ENCODE measurements at places on chromosomes 2 and 18.

DNA sequence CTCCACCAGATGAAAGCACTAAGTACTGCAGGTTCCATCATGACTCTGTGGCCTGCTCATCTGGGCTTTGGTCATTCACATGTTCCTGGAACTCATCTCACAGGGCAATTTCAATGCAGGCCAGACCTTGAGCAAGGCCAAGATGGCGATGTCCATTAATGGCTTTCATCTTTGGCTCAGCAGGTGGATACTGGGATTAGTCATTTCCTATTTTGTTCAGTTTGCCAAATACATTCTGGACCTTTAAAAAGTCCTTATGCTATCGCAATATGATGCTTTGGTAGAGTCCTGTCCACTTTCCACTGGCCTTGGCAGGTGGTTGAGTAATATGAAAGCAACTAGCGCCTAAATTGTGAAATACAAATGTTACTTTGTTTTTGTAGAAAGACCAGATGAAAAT is 170.1 kb upstream of the REV1 start:
- DNase-seq: no peak

DNA sequence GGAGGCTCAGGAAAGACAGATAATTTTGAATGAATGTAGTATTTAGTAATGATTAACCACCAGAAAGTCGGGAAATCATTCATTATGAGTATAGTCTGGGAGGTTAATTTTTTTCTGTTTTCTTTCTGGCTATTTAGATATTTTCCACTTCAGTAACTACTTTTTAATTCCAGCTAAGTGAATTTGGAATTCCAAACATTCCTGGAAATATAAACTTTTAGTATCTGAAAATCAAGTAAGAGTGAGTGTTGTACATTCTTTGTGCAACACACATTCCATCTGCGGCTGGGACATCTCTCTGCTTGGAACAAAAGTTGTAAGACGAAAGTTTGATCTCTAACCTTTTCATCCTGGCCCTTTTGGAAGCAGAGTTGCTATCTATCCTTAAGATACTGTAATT is 275.7 kb upstream of the SPRED2 start:
- DNase-seq: no peak

DNA sequence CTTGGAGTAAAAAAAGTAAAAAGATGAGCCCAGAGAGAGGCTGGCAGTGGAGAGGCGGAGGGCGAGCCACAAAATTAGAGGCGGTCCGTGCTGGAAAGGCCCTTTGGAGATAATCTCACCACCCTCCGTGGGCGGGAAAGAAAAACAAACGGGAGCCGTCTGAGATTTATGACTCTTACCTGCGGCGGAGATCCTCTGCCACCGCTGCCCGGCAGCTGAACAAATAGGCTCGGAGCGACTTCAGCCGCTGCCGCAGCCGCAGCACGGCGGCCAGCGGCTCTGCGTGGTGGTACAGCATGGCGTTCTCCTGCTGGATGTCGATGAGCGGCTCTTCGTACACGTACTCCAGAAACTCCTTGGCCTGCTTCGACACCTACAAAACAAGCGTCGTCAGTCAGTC is 94.6 kb downstream of the PLEKHM3 start:
- no peak for DNase-seq

GRCh38 chr2:239204876-239205468 is 195.8 kb downstream of the HDAC4 start:
- DNase-seq: no peak

DNA sequence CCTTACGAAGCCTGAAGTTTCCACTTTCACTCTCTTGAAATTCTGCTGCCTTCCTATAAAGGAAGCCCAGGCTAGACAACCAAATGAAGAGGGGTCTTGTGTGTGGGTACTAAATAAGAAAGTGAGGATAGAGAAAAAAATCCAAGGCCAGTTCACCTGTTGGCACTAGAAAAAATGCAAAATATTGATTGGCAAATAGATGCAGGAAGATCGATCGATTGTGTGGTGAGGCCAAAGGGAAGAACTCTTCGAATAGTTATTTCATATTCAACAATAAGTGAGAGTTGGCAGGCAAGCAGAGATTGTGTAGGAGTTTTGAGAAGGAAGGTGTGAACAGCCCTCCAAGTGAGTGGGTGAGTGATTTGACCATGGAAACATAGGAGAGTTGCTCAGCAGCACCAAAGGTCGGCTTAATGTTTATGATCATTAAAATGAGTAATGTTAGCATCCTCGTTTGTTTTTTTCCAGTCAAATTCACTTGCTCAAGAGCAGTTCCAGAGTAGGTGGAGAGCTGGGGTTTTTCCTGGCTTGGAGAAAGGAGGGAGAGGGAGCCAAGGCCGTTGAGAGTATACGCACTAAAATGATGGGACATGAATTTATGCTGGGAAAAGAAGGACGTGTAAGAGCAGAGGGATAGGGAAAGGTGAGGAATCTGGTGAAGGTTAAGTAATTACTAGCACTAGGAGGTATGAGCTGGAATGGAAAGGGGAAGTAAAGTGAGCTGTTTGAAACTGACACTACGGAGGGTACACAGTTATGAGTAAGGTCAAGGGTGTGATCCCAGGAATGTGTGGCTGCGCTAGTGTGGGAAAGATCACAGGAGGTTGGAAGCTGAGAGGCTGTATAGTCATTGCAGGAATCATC is 1.1 kb upstream of the NAPG start:
- no peak for DNase-seq

DNA sequence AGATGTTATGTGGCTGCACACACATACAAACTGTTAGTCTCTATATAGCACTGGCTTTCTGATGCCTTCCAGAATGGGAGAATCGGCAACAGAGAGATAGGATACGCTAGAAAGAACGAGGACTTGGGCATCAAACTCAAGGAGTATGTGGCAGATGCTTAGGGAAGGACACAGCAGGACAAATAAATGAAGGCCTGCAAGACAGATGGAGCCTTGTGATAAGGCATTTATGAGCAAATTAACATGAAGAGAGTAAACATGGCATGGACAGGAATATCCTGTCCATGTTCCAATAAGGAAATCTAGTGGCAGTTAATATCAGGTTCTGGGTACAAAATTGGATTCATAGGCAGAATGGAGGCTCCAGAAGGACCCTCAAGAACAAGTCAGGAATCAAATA is 136.9 kb downstream of the SLC4A10 start:
- no peak for DNase-seq

DNA sequence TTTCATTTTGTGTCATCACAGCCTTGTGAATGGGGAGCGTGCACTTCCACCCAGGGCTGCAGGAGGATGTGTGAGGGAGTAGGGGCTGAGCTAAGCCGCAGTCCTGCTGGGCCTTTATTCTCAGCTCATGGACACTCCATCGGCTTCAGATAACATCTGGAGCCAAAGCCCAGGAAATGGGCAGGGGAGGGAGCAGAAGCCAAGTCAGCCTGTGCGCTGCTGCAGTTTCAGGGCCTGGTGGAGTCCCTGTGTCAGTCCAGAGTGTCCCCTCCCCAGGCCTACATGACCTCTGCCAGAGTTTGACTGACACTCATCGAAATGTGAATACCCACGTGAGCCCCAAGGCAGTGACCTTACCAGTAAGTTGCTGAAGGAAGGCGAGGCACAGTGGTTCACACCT is 242.2 kb downstream of the LOXHD1 start:
- DNase-seq: no peak
